ENCODE measurements at places on chromosomes 16 and 17.

- DNase-seq: no peak
- H3K36me3 ChIP-seq: peaks cover 36% of the 10 kb centered on the region
- H3K27me3 ChIP-seq: no peaks in the 10 kb centered on the region
- no peak overlapping the region for H3K4me3 ChIP-seq
Measured at GRCh38 chr17:58371300-58371950, 19.4 kb upstream of the SUPT4H1 start.

GRCh38 chr17:33038740-33039139 lies 47.1 kb downstream of the SPACA3 start:
- H3K4me3 ChIP-seq: no peak overlapping the region
- H3K27me3 ChIP-seq: peaks cover 31% of the 10 kb centered on the region
- H3K36me3 ChIP-seq: no peaks in the 10 kb centered on the region
- no peaks in the 10 kb centered on the region for H3K4me1 ChIP-seq
- DNase-seq: peak; percentile 15

GRCh38 chr17:75881678-75882454 lies 3.5 kb upstream of the TRIM47 start:
- DNase-seq: no peak
- no peak overlapping the region for H3K4me3 ChIP-seq
- no peak overlapping the region for H3K27ac ChIP-seq
- no peaks in the 10 kb centered on the region for H3K36me3 ChIP-seq

GRCh38 chr17:43816336-43817320 lies 16.3 kb downstream of the MPP3 start:
- peaks cover 9% of the 10 kb centered on the region for H3K4me1 ChIP-seq
- no peak overlapping the region for H3K27ac ChIP-seq
- H3K4me3 ChIP-seq: no peak overlapping the region
- DNase-seq: no peak

DNA sequence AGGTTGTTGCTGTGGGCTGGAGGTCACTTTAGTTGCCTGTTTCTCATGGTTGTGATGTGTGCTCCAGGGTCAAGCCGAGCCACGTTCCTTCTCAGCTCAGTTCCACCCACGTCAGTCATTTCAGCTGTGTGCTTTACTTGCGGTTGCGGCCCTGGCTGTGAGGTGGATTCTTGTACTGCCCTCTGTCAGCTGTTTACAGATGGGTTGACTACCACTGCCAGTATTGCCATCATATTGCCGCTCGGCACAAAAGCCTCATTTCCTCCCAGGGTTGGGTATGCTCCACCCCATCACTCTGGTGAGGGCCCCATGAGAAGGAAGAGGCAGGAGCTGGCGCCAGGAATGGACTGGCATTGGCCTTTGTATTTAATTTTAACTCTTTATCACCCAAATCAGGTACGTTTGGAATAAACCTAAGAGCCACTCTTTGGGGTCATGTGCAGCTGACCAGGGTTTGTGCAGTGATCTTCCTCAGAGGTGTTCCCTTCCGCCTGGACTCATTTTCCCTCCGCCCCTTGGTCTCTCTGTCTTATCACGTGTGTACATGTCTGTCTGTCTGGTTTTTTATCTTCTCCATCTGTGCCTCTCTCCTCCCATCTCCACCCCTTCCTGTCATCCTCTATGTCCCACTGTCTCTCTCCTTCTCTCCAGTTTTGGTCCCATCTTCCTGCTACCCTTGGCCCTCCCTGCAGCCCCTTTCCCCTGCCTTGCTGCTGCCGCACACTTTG lies 25.0 kb downstream of the METTL22 start:
- peaks cover 41% of the 10 kb centered on the region for H3K36me3 ChIP-seq
- no peaks in the 10 kb centered on the region for H3K4me1 ChIP-seq
- DNase-seq: no peak

GRCh38 chr17:28174352-28175046 lies 132.0 kb downstream of the NLK start:
- no peak overlapping the region for H3K27ac ChIP-seq
- DNase-seq: no peak
- H3K27me3 ChIP-seq: no peaks in the 10 kb centered on the region
- H3K4me3 ChIP-seq: no peak overlapping the region
- H3K36me3 ChIP-seq: no peaks in the 10 kb centered on the region

DNA sequence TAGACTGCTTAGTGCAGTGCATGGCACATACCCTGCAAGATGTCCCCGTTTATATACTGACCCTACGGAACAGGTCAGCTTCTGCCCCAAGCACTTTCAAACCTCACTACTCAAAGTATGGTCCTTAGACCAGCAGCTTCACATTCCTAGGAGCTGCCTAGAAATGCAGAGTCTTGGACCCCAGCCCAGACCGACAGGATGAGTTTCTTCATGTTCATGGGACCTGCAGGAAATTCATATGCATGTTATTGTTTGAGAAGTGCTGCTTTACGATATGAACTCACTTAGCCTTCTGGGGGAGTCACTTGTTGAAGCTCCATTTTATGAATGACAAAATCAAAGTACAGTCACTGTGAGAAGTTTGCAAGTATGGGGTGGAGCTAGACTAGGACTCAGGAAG lies 82.6 kb downstream of the DYNLRB2 start:
- H3K4me1 ChIP-seq: no peaks in the 10 kb centered on the region
- H3K27ac ChIP-seq: no peak overlapping the region
- no peak overlapping the region for H3K4me3 ChIP-seq

DNA sequence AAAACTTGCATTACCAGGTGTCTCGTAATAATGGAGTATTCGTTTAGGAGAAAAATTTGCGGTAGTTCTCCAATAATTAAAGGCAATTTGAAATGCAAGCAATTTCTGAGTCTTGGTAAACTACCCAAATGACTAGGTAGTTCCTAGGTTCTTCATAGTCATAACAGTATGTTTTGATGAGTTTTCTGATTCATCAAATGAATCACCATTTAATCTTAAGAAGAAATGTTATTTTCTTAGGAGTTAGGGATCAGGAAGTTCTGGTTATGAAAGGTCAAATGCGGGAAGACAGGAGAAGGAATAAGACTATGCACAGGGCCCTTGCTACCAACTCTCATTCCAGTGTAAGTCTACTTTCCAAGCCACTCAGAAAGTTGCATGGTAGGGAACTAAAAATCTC lies 221.5 kb upstream of the SOX9 start:
- H3K36me3 ChIP-seq: no peaks in the 10 kb centered on the region
- DNase-seq: no peak
- no peaks in the 10 kb centered on the region for H3K27me3 ChIP-seq
- H3K4me1 ChIP-seq: peaks cover 49% of the 10 kb centered on the region
- no peak overlapping the region for H3K27ac ChIP-seq
- 0 out of 2 replicates have a peak overlapping the region, but pooled peaks have one; percentile 0 for H3K4me3 ChIP-seq

DNA sequence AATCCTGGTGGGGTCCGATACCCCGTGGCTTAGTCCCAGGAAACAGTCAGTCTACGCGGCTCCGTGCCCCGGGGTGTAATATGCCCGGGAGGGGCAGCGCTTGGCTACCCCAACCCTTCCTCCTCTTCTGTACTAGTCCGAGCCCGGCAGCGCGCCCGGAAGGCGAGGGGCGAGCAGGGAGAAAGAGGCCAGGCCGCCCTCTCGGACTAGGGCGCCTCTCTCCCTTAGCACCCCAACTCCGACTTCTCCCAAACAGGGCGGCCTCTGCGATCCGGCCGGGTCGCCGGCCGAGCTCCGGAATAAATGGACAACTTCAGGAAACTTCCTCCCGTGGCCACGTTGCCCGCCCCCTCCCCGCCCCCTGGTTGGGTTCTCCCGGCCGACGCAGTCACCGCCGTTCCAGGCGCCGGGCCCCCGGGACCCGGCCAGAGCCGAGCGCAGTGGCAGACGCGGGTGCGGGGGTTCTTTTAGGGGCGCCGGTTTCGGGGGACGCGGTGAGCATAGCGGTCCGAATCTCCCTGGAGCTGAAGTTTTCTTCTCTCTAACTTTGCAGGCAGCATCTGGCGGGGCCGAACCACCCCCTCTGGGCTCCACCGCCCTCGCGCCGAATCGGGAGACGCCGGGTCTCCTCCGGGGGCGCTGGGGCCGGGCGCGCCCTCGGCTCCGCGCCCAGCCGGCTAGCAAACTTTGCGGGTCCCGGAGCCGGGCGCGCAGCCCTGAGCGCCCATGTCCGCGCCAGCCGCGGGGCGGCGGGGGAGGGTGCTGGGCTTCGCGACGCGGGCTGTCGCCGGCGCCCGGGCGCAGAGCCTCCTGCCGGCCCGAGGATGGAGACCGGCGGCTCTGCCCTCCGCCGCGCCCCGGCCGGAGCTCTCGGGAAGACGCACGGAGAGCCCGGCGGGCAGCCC lies at the start of gene SDK2:
SDK2 (minus strand) TSS at position 301 of the 905 bp plus-strand sequence. CDS start 357 bp downstream, outside the sequence.
- peaks cover 24% of the 10 kb centered on the region for H3K27me3 ChIP-seq
- no peak within 1 kb of the TSS for H3K4me3 ChIP-seq
- H3K27ac ChIP-seq: no peak within 1 kb of the TSS
- no peak for DNase-seq
- H3K36me3 ChIP-seq: no peaks in the 10 kb centered on the region

DNA sequence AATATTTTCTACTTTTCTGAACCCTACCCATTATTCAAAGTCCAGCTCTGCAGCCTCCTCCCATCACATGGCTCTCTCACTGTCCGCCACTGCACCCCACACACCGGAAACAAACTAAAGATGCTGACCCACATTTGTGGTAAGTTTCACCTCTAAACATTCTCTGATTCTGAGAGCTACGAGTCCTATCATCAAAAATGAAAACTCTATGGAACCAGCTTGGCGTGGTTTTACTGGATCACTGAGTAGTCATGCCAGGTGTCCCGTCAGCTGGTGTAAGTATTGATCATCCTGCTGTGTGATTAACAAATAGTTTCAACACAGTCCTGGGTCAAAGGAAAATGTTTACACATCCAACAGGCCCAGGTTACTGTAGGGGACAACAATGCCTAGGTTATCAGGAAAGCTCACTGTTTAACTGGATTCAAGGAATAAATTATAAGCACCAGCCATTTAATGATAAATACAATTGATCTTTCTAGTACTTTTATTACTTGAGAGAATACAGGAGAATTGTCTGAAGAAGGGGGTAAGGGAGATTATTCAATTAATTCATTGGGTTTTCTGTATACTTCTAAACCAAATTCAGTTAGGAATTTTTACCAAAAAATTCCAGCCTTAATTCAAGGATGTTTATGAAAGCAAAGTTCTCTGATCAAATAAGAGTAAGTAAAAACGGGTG lies 33.9 kb downstream of the CYTH1 start:
- no peak overlapping the region for H3K27ac ChIP-seq
- H3K36me3 ChIP-seq: no peaks in the 10 kb centered on the region
- H3K4me1 ChIP-seq: peaks cover 10% of the 10 kb centered on the region
- DNase-seq: no peak

DNA sequence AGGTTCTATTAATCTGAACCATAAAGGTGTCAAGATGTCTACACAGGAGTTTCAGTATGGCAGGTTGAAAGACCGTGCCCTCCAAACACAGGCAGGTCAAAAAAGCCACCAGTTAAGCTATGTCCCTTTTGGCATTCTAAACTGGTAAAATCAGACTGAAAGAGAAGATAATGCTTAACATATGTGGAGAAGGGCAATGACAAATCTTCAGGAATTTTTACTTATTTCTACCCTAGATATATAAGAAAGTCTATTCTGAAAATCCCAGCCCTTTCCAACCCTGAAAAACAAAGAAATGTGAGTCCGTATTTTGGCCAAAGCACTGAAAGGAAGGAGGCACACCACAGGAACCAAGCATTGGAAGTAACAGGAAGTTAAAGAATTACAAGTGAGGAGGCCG lies 16.5 kb downstream of the AP1G1 start:
- H3K27me3 ChIP-seq: no peaks in the 10 kb centered on the region
- H3K36me3 ChIP-seq: peaks cover 9% of the 10 kb centered on the region
- H3K27ac ChIP-seq: no peak overlapping the region
- DNase-seq: no peak
- no peaks in the 10 kb centered on the region for H3K4me1 ChIP-seq

- peak; percentile 57 for DNase-seq
- H3K27ac ChIP-seq: no peak overlapping the region
- no peak overlapping the region for H3K4me3 ChIP-seq
- no peaks in the 10 kb centered on the region for H3K27me3 ChIP-seq
- no peaks in the 10 kb centered on the region for H3K36me3 ChIP-seq
- peaks cover 20% of the 10 kb centered on the region for H3K4me1 ChIP-seq
Measured at GRCh38 chr16:85245307-85246172, 133.3 kb upstream of the CIBAR2 start.

- H3K4me3 ChIP-seq: no peak overlapping the region
- H3K27ac ChIP-seq: no peak overlapping the region
- H3K36me3 ChIP-seq: no peaks in the 10 kb centered on the region
- no peaks in the 10 kb centered on the region for H3K4me1 ChIP-seq
Measured at GRCh38 chr16:23788685-23789084, 33.9 kb downstream of the CHP2 start.

DNA sequence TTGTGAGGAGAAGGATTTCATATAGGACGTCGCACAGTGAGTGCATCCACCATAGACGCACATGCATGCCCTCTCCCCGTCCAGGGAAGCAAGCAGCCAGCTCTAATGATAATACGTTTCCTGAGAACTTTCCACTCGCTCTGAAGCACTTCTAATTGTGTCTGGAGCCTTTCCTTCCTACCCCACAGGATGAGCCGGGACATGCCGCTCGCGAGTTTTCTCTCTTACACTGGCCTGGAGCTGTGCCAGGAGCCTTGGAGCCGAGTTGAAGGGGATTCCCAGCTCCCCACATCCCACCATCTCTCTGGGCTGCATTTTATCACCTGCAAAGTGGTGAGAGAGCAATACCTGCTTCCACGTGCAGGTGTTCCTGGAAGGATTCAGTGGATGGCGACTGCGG lies 368.1 kb downstream of the C16orf95 start:
- H3K27me3 ChIP-seq: no peaks in the 10 kb centered on the region
- H3K36me3 ChIP-seq: no peaks in the 10 kb centered on the region
- H3K4me3 ChIP-seq: no peak overlapping the region
- no peak overlapping the region for H3K27ac ChIP-seq
- DNase-seq: no peak
- H3K4me1 ChIP-seq: peaks cover 35% of the 10 kb centered on the region

GRCh38 chr16:24540602-24541210 lies 1.3 kb downstream of the RBBP6 start:
- H3K4me1 ChIP-seq: peaks cover 22% of the 10 kb centered on the region
- no peaks in the 10 kb centered on the region for H3K27me3 ChIP-seq
- peaks cover 5% of the 10 kb centered on the region for H3K36me3 ChIP-seq
- peak overlapping the region; percentile 80 for H3K4me3 ChIP-seq
- no peak for DNase-seq
- peak overlapping the region; percentile 95 for H3K27ac ChIP-seq

Data from HCT116 (cell line).